HT1080 (cell line): ENCODE measurements at places on chromosomes 2 and 18.

- DNase-seq: peak; percentile 62
These were observed 87.1 kb downstream of the GFPT1 start for GRCh38 chr2:69299772-69300516.

DNA sequence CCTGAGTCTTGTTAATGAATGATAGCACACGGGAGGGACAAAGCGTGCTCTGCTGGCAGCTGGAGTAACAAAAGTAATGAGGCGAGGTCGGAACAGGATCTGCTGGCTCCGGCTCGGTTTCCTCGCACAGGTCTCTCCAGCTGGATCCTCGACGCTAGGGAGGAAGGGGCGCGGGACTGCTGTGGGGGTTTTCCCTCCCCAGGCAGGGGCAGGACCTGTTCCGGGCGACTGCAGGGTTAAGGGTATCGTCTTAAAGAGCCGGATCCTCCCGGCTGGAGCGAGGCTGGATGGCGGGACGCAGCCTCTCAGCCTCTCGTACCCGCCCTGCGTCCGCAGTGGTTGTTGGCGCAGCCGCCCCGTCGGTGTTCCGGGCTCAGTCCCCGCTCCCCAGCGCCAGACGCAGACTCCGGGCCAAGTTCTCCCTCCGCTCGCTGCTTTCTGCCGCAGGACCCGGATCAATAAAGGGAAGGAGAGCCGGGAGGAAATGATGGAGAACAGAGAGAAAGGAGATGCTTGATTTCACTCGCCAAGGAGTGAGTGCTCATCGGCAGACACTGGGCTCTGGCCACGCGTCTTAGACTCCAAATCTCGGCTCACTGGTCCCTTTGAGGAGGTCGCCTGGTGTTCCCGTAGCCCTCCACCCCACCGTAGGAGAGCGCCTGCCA lies 1.1 kb upstream of the LIPG start:
- DNase-seq: no peak

DNA sequence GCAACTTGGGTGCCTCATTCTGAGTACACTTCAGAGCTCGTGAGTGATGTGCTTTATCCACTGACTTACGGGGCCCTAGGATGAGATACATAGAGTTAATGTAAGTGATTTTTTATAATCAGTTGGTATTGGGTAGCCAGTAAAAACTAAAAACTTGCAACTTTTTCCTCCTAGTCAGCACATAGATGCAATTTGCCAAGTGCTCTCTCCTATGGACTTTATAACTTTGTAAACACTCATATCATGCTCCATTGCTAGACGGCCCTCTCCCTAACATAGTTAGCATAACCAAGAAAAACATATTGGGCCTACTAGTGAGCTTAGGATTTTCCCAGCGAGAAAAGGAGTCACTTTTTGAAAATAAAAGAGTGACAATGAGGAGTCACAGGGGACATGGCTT lies 60.4 kb downstream of the PLB1 start:
- DNase-seq: no peak

- DNase-seq: no peak
These were observed 158.4 kb downstream of the RNF152 start for GRCh38 chr18:61734396-61734795.

GRCh38 chr2:109174626-109175349 lies 45.8 kb downstream of the SH3RF3 start:
- no peak for DNase-seq

DNA sequence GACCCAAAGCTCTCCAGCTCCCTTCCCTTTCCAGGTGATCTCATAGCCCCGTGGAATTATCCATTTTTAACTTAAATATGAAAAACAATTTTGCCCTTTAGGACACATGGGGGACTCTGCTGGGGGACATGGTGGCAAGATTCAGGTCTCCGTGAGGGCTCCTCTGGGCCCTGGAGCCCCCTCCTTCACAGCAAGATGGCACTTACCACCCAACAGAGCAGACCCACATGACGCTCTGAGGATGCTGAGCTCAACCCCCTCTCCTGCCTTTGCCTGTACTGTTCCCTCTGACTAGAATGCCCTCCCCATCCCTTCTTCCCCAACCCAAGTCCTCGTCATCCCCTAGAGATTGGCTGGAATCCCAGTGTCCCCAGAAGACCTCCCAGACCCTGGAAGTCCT lies 17.2 kb downstream of the TEX51 start:
- DNase-seq: no peak
